ENCODE measurements at places on chromosomes 1 and 21. TPM values are rescaled to one million over a fixed set of nuclear protein-coding genes. Genes with fewer than 3 reads are reported as not detected.
A peak's percentile ranks its signal among the peaks of the same experiment; 100 is the strongest.

DNA sequence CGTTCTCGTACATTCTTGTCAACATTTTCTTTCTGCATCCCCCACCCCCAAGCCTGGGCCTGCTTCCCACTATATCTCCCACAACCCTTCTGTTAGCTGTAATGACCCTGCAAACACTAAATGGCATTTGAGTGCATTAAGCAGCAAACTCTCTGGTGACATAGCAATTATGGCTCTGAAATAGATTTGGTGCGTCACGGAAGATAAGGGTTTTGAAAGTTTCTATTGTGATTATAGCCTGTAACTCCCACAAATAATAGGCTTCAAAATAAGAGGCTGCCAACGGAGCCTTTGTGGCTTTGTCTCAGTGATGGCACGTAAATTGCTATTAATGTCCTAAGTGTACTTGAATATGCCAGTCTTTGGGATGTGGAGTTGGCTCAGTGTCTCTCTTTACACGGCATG lies 277.6 kb downstream of the PBX1 start:
- peaks cover 7% of the 10 kb centered on the region for H3K27me3 ChIP-seq
- no peaks in the 10 kb centered on the region for H3K4me1 ChIP-seq
- H3K36me3 ChIP-seq: no peaks in the 10 kb centered on the region

DNA sequence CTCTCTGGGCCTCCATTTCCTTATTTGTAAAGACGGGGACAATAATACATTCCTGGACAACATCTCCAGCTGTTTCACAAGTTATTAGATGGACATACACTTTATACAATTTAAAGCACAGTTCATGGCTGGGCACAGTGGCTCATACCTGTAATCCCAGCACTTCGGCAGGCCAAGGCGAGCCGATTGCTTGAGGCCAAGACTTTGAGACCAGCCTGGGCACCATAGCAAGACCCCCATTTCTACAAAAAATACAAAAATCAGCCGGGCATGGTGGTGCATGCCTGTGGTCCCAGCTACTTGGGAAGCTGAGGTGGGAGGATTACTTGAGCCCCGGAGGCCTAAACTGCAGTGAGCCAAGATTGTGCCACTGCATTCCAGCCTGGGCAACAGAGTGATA lies 34.1 kb downstream of the IGSF21 start:
- H3K36me3 ChIP-seq: no peaks in the 10 kb centered on the region
- no peak overlapping the region for H3K27ac ChIP-seq
- no peak overlapping the region for H3K4me3 ChIP-seq
- H3K27me3 ChIP-seq: 0 out of 2 replicates have a peak, but pooled peaks cover 12% of the 10 kb centered on the region

DNA sequence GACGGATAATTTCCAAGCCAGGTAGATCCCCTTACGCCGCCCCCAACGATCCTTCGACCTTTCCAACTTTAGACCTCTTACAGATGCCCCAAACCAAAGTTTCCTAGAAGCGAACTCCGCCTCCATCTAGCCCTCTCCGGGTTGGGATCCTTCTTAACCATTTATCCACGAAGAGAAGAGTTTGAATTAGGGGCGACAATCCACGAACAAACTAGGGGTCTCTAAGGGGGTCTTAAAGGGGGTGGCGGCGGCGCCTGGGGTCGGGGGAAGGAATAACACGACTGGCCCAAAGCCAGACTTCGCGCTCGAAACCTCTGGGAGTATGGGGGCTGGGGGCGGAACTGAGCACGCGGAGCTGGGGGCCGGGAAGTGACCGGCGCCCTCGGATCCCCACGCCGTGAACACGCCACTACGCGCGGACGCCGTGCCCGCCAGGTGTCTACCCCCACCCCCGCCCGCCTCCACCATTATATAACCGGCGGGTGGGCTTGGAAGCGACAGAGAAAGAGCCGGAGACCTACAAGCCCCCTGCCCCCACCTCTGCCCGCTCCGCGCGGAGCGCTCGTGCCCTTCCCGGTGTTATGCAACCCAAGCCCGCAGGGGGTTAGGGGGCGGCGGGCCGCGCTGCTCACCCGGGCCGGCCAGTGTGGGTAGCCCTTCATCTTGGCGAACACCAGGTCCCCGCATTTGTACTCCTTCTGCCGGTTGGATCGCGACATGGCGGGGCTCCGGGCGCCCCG lies 594 bp downstream of the HDGF start:
- H3K36me3 ChIP-seq: peaks cover 9% of the 10 kb centered on the region
- peaks cover 51% of the 10 kb centered on the region for H3K4me1 ChIP-seq
- H3K27me3 ChIP-seq: no peaks in the 10 kb centered on the region
- H3K4me3 ChIP-seq: peak overlapping the region; percentile 86
- no peak for DNase-seq

DNA sequence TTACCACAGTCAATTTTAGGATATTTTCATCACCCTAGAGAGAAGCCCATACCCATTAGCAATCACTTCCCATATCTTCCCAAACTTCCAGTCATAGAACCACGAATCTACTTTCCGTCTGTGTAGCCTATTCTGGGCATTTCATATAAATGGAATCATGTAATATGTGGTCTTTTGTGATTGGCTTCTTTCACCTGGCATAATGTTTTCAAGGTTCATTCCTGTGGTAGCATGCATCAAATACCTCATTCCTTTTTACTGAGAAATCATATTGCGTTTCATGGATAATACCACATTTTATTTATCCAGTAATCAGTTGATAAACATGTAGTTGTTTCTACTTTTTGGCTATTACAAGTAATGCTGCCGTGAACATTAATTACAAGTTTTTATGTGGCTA lies 21.5 kb downstream of the DESI2 start:
- no peak overlapping the region for H3K4me3 ChIP-seq
- H3K27ac ChIP-seq: no peak overlapping the region
- 0 out of 2 replicates have a peak, but pooled peaks cover 3% of the 10 kb centered on the region for H3K4me1 ChIP-seq
- H3K27me3 ChIP-seq: no peaks in the 10 kb centered on the region
- peak; percentile 46 for DNase-seq

DNA sequence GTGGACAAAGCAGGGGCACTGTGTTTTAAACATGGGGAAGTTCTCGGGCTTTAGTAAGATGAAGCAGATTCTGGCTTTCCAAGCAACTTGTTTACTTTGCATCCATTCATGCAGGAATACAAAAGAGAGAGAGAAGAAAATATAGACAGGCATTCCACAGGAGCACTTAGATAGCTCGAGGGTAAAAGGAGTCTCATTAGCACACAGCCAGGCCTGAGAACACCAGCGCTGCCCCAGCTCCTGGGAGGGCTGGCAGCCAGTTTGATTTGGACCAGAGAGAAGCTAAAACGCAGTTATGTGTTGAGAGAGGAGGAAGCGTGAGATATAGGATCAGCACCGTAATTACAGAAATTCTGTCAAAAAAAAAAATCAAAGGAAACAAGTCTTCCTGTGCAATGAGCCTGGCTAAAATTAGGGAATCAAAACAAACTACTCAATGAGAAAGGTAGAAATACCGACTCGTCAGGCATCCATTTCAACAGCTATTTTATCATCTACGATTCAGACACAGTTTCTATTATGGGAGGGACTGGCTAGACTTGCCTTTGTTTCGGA lies 68.2 kb downstream of the CLSTN1 start:
- H3K4me1 ChIP-seq: peaks cover 6% of the 10 kb centered on the region
- DNase-seq: no peak
- H3K36me3 ChIP-seq: peaks cover 11% of the 10 kb centered on the region

DNA sequence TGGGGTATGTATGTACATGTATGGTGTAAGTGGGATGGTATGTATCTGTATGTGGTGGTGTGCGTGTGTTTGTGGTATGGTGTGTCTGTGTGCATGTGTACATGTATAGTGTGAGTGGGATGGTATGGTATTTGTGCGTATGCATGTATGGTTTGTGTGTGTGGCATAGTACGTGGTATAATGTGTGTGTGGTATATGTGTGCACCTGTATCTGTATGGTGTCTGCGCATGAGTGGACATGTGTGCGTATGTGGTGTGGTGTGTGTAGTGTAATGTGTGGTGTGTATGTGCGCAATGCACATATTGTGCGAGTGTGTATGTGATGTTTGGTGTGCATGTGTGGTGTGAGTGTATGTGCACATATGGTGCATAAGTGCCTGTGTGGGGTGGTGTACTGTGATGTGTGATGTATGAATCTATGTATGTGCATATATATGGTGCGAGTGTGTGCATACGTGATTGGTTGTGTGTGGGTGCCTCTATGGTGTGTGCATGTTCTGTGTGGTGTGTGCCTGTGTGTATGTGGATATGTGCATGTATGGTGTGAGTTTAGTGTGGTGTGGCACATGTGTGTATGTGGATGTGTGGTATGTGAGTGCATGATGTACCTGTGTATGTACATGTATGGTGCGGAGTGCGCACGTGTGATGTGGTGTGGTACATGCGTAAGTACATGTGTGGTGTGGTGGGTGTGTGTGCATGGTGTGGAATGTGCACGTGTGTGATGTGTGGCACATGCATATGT lies 38.8 kb downstream of the WDR4 start:
- no peak overlapping the region for H3K4me3 ChIP-seq
- no peak for DNase-seq
- H3K27me3 ChIP-seq: no peaks in the 10 kb centered on the region
- H3K27ac ChIP-seq: no peak overlapping the region

- no peaks in the 10 kb centered on the region for H3K36me3 ChIP-seq
- DNase-seq: no peak
- H3K4me3 ChIP-seq: no peak overlapping the region
- peaks cover 24% of the 10 kb centered on the region for H3K27me3 ChIP-seq
Measured at GRCh38 chr1:202645097-202645476, 65.2 kb downstream of the SYT2 start.

- no peak overlapping the region for H3K4me3 ChIP-seq
- no peaks in the 10 kb centered on the region for H3K4me1 ChIP-seq
- no peak for DNase-seq
- H3K27ac ChIP-seq: no peak overlapping the region
- H3K27me3 ChIP-seq: no peaks in the 10 kb centered on the region
Measured at GRCh38 chr1:12284486-12284885, 54.7 kb downstream of the VPS13D start.

DNA sequence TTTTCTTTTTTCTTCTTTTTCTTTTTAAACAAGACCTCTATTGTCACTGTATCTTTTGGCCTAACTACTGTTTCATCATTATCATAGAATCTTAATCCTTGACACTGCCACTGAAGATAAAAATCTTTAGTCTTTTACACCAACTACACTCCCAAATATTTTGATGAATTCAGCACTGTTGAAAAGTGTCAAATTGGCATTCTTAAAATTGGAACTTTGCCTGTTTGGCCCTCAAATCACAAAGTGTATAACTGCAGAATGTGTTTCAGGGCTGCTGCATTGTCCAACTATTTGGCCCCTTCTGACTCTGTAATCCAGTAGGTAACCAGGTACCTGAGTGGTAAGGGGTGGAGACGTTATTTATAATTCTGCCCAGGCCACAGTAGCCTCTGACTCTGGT lies 34.3 kb downstream of the ACTN2 start:
- H3K4me3 ChIP-seq: no peak overlapping the region
- no peaks in the 10 kb centered on the region for H3K36me3 ChIP-seq
- peaks cover 48% of the 10 kb centered on the region for H3K27me3 ChIP-seq
- DNase-seq: no peak
- H3K4me1 ChIP-seq: no peaks in the 10 kb centered on the region

GRCh38 chr1:227728892-227729143 lies 6.3 kb downstream of the JMJD4 start:
- no peaks in the 10 kb centered on the region for H3K27me3 ChIP-seq
- peaks cover 22% of the 10 kb centered on the region for H3K36me3 ChIP-seq
- peak overlapping the region; percentile 82 for H3K4me3 ChIP-seq

DNA sequence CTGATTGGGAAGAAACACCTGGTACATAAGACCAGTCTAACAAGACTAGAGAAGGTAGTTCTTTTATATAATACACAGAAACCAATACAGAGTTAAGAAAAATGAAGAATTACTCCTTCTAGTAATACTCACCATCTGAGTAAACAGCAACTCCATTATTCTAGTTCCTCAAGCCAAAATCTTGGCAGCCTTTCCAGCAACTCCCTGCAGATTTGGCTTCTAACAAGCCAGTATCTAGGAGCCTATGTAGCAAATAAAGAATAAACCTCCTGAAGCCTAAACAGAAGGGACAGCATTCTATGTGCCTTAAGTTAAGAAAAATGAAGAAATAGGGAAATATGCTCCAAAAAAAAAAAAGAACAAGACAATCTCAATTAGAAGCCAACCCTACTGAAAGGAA lies 24.5 kb downstream of the ERO1B start:
- no peak overlapping the region for H3K4me3 ChIP-seq
- H3K27me3 ChIP-seq: no peaks in the 10 kb centered on the region
- H3K36me3 ChIP-seq: no peaks in the 10 kb centered on the region
- no peak for DNase-seq

DNA sequence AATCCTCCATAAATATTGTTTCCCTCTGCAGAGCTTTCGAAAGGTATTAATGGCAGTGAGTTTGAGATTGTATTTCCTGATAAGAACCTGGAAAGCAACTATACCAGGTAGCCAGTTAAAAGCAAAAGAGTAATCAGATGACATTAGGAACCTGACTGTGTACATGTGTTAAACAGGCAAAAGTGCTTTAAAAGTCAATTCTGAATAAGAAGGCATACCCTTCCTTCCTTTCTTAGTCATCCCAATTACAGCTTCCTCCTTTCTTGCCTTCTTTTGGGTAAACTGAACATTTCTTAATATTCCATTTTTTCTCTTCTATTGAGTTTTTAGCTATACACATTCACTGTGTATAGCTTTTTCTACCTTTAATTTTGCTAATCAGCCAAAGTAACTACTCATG lies 144.7 kb downstream of the ZNF281 start:
- H3K36me3 ChIP-seq: no peaks in the 10 kb centered on the region
- H3K4me1 ChIP-seq: no peaks in the 10 kb centered on the region
- H3K27ac ChIP-seq: no peak overlapping the region
- DNase-seq: peak; percentile 49

- no peaks in the 10 kb centered on the region for H3K27me3 ChIP-seq
- H3K27ac ChIP-seq: peak overlapping the region; percentile 25
- H3K36me3 ChIP-seq: no peaks in the 10 kb centered on the region
- H3K4me3 ChIP-seq: peak overlapping the region; percentile 94
Measured at GRCh38 chr1:9128166-9128519, 759 bp downstream of the GPR157 start.

- no peak for DNase-seq
- no peak overlapping the region for H3K27ac ChIP-seq
- H3K36me3 ChIP-seq: no peaks in the 10 kb centered on the region
- no peak overlapping the region for H3K4me3 ChIP-seq
- H3K4me1 ChIP-seq: no peaks in the 10 kb centered on the region
Measured at GRCh38 chr1:228798548-228798947, 63.3 kb downstream of the RHOU start.

- H3K4me1 ChIP-seq: no peaks in the 10 kb centered on the region
- DNase-seq: no peak
- no peak overlapping the region for H3K27ac ChIP-seq
- H3K36me3 ChIP-seq: no peaks in the 10 kb centered on the region
- H3K4me3 ChIP-seq: no peak overlapping the region
Measured at GRCh38 chr1:4395158-4395557, 259.3 kb upstream of the AJAP1 start.

ATAD3C gene
- 1.4 TPM for total RNA-seq

CELA3A gene
- not detected for total RNA-seq

LYPD8 gene
- not detected for total RNA-seq

ERRFI1 gene
- 218 TPM for total RNA-seq

NBPF20 gene
- 5.2 TPM for total RNA-seq

RGSL1 gene
- not detected for total RNA-seq

CSMD2 gene
- total RNA-seq: not detected

All from PC-3 (cell line).